ENCODE measurements at places on chromosomes 6 and 20. TPM values are rescaled to one million over a fixed set of nuclear protein-coding genes. Genes with fewer than 3 reads are reported as not detected.

The HRH3 gene
- 0.11 TPM for polyA plus RNA-seq

The MYL9 gene
- polyA plus RNA-seq = 219 TPM

The BTN3A1 gene
- 17.6 TPM for polyA plus RNA-seq

The EPM2A gene
- 14.3 TPM for polyA plus RNA-seq

The EYA2 gene
- 0.78 TPM for polyA plus RNA-seq

The MTFR2 gene
- polyA plus RNA-seq = 2.9 TPM

The CGAS gene
- polyA plus RNA-seq = 2.5 TPM

The MEP1A gene
- not detected for polyA plus RNA-seq

The PRSS16 gene
- polyA plus RNA-seq = 0.10 TPM

The BAG2 gene
- polyA plus RNA-seq = 5.3 TPM

The PHACTR3 gene
- polyA plus RNA-seq = 11.3 TPM

The PTCRA gene
- polyA plus RNA-seq = 0.48 TPM

The CDH26 gene
- polyA plus RNA-seq = 1.5 TPM

The ANKEF1 gene
- polyA plus RNA-seq = 9.8 TPM

- DNase-seq = no peak
Measured at GRCh38 chr20:10919396-10920140, 245.8 kb upstream of the JAG1 start.

- no peak for DNase-seq
Measured at GRCh38 chr6:62328607-62329006, 42.6 kb upstream of the KHDRBS2 start.

- DNase-seq = no peak
Measured at GRCh38 chr20:8535403-8536261, 403.6 kb downstream of the PLCB1 start.

GRCh38 chr6:27592481-27593199 lies 119.7 kb upstream of the ZNF184 start:
- no peak for DNase-seq

DNA sequence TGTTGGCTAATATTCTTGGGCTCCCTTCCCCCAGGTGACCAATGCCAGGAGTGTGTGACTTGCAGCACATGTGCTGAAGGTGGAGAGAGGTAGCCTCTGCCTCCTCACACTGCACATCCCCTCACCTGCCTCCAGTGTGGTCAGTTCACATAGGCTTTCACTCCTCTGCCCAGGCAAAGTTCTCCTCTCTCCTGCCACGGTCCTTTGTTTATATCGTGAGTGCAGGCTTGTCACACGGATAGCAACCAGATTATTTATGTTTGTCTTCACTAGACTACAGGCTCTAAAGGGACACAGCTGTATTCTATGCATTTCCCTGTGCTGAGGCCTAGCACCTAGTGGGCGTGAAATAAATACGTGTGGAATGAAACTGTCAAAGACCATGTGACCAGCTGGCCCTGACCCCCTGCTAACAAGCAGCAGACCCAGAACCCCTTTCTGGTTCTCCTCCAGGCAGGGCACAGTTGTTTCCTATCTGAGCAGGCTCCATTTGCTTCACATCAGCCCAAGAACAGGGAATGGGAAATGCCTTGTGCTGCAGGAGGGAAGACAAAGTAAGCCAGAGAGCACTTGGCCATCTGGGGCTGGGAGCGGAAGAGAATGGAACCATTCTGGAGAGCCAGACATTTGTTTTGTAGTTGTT lies 42.3 kb downstream of the UNC5CL start:
- peak; percentile 62 for DNase-seq

DNA sequence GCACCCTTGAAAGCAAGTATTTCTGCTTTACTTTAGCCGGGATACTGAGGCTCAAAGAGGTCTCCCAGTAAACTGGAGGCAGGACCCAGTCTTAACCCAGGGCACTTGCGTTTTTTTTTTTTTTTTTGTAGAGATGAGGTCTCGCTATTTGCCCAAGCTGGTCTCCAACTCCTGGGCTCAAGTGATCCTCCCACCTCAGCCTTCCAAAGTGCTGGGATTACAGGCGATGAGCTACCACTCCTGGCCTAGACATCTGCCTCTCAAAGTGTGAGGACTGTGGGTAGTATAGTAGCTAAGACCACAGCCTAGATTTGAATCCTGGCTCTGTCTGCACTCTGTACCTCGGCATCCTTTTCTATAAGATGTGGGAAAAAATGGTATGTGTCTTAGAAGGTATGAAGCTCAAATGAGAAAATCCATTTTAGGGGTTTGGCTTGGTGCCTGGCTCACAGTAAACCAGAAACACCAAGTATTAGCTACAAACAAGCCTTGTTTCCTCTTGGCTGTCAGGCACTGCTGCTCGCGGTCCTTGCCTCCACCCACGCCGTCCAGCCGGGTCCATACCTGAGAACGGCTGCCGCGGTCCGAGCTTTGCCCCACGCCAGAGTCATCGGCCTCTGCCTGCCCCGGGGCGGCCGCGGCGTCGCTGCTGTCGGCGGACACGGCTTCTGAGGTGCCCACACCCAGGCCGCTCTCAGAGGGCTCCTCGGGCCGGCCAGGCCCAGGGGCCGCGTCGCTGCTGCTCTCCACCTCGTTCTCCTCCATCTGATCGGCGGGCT lies 1.2 kb downstream of the ZNF335 start:
- no peak for DNase-seq

GRCh38 chr20:63734946-63735858 lies 1.3 kb upstream of the LIME1 start:
- no peak for DNase-seq

DNA sequence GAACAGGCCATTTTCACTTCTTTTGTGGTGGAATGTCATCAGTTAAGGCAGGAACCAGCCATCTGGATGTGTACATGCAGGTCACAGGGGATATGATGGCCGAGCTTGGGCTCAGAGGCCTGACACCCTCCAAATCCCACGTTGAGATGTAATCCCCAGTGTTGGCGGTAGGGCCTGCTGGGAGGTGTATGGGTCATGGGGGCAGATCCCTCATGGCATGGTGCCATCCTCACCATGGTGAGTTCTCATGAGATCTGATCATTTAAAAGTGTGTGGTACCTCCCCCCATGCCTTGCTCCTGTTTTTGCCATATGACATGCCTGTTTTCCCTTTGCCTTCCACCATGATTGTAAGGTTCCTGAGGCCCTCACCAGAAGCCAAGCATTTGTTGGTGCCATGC lies 26.8 kb downstream of the WDR27 start:
- no peak for DNase-seq

DNA sequence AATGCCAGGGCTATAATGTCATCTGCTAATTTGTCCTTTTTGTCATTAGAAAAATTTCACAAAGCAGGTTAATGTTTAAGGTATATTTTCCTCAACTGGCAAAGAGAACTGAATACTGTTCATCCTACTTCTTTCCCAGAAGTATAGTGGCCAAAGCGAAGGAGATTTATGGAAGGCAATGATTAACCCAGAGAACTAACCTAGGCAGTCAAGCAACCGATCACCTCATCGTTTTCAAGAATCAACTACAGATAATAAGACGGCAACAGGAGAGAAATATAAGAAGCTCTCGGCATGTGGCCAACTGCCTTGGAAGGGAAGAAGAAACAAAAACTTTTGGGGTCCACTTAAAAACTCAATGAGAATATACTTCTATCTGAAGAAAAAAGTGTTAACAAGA lies 38.2 kb downstream of the REV3L start:
- no peak for DNase-seq

DNA sequence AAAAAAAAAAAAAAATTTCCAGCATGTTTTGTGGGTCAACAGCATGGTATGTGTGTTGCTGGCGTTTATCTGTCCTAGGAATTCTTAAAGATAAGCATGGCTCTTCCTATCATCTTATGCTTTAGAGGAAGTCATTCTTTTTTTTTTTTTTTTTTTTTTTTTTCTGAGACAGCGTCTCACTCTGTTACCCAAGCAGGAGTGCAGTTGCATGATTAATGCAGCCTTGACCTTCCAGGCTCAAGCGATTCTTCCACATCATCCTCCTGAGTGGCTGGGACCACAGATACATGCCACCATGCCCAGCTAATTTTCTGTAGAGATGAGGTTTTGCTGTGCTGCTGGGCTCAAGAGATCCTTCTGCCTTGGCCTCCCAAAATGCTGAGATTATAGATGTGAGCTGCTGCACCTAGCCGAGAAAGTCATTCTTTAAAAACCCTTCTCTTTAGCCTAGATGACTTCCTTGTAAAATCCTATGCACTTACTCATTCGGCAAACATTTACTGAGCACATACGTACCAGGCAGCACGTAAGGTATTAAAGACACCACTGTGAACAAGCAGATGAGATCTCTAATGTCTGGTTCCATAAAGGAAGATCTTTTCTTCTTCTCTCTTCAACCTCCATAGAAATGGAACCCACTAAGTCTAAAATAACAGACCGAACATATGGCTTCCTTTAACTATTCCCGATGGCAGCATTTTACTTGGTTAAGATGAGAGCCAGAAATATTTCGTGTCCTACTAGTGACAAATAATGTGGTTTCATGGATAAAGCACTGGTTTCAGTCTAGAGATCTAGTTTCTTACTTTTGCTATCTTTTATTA lies 122.4 kb downstream of the RIN2 start:
- DNase-seq = no peak

DNA sequence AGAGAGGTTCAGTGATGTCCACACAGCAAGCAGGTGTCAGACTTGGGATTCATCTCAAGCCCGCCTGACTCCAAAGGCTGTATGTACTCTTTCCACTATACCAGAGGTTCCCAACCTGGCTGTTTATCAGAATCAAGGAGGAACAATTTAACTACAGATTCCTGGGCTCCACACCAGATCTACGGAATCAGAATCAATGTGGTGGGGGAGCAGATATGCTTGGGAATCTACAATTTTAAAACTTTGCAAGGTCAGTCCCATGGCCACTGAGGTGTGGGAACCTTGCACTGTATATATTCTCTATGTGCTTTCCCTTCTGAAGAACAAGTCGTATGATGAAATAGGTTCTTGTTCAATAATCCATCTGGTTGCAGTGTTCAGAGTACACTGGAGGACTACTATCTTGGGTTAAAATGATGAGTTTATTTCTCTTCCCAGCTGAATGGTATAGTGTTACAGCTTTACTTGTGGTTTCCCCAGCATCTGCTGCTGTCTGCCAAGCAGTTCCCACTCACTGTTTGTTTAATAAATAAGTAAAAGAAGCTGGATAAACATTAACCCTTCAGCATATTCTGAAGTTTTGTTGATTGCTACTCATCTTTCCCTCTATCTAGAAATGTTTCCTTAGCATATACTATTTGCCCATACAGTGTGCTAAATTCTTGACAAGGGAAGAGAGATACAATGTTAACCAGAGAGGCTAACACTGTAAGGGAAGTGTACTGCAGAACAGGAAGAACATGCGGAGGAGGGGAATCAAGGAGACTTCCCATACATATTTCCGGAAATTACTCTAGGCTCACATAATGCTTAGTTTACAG lies 9.9 kb downstream of the TTI1 start:
- peak; percentile 20 for DNase-seq

GRCh38 chr20:41352666-41353065 lies 12.0 kb downstream of the LPIN3 start:
- no peak for DNase-seq

DNA sequence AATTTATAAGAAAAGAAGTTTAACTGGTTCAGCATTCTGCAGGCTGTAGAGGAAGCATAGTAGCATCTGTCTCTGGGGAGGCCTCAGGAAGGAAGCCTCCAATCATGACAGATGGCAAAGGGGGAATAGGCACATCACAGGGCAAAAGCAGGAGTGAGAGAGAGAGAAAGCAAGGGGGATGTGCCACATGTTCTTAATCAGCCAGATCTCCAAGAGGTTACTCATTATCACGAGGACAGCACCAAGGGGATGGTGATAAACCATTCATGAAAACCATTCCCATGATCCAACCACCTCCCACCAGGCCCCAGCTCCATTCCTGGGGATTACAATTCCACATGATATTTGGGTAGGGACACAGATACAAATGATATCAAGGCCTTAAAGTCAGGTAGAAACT lies 217.5 kb upstream of the TCF21 start:
- DNase-seq = no peak

DNA sequence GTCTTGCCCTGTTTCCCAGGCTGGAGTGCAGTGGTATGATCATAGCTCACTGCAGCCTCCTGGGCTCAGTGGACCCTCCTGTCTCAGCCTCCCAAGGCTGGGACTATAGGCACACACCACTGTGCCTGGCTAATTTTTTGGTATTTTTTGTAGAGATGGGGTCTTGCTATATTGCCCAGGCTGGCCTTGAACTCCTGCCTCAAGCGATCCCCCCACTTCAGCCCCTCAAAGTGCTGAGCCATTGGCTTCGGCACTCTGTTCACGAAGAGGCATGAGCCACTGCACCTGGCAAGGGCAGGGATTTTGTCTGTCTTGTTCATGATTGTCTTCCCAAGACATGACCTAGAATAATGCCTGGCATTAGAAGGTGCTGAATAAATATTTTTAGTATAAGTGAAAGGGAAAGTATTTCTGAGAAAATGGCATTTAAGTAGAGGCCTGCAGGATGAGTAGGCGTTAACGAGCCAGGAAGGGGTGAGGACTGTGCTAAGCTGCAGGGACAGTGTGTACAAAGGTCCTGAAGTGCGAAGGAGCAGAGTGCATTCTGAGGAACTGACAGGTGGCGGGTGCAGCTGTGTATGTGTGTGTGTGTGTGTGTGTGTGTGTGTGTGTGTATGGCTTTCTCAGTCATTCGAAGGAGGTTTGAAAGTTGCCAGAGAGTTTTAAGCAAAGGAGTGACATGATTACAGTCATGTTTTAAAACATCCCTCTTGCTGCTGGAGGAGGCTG lies 43.0 kb downstream of the VEGFA start:
- no peak for DNase-seq

GRCh38 chr20:38321959-38322598 lies 18.1 kb downstream of the BPI start:
- DNase-seq = peak; percentile 53

GRCh38 chr6:39426073-39426456 lies 103.6 kb upstream of the KCNK16 start:
- no peak for DNase-seq

DNA sequence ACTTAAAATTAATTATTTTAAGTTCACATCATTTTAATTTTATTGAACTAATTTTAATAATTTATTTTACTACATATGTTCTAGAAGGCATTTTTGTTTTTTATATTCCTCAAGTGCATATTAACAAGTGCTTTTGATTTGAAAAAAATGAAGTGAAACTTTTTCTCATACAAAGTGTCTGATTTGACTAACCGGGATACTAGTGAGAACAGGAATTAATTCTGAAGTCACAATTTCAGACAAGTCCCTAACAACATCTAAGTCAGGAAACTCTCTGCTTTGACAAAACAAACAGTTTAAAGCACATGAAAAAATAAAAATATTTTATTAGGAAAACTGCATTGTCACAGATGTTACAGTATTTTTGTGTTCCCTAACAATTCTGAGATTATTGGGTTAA lies 1166.3 kb upstream of the CITED2 start:
- no peak for DNase-seq

DNA sequence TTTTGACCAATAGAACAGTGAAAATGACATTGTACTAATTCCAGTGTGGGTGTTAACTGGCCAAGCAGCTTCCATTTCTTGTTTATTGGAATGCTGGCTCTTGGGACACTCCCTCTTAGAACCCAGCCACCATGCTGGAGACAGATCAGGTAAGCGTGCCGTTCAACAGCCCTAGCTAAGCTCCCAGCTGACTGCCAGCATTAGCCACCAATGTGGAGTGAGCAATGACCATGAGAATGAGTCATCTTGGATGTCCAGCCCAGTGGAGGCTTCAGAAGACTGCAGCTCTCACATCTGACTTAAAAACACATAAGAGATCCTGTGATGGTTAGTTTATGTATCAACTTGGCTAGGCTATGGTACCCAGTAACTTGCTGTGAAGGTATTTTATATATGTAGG lies 3.0 kb upstream of the LINC00237 start:
- DNase-seq = no peak

All from renal pelvis (tissue), 12 donors.